ENCODE measurements at places on chromosomes 1 and 21. TPM values are rescaled to one million over a fixed set of nuclear protein-coding genes. Genes with fewer than 3 reads are reported as not detected.

The VWA1 gene
- 14.9 TPM for total RNA-seq

The RBP7 gene
- total RNA-seq = 5.8 TPM

The TRNP1 gene
- total RNA-seq = 183 TPM

The GBP3 gene
- 1.2 TPM for total RNA-seq

The HSD3B2 gene
- not detected for total RNA-seq

The OR6N1 gene
- total RNA-seq = not detected

The SMYD2 gene
- 33.5 TPM for total RNA-seq

The RGS7 gene
- 0.07 TPM for total RNA-seq

The FOXE3 gene
- 0.06 TPM for total RNA-seq

The CNR2 gene
- not detected for total RNA-seq

The RUSC1 gene
- 55.7 TPM for total RNA-seq

The TNFRSF18 gene
- total RNA-seq = not detected

The KRTAP19-3 gene
- not detected for total RNA-seq

The CYP4A22 gene
- total RNA-seq = not detected

The AKR7A3 gene
- 0.16 TPM for total RNA-seq

The USP25 gene
- 9.2 TPM for total RNA-seq

The NBPF15 gene
- total RNA-seq = 20.8 TPM

The LYPD8 gene
- total RNA-seq = not detected

The SRM gene
- 226 TPM for total RNA-seq
